ENCODE measurements at places on chromosomes 2 and 18.
A peak's percentile ranks its signal among the peaks of the same experiment; 100 is the strongest.

DNA sequence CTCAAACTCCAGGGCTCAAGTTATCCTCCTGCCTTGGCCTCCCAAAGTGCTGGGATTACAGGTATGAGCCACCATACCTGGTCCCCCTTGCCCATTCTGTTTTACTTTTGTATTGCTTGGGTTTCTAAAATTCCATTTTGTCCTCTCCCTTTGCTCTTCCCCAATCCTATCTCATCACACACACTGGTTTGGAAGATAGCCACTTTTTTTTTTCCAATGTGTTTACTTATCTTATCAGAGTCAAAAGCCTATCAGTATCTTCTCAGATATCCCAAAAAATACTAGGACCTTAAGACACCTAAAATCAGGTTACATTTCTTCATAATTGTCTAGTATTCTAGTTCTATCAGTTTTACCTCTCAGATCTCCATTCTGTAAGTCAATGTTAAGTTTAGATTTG, 56.1 kb downstream of the MSH2 start:
- DNase-seq, result no peak

- no peak for DNase-seq
Measured at GRCh38 chr18:48767090-48767690, 183.6 kb downstream of the SMAD7 start.

- DNase-seq, result no peak
Measured at GRCh38 chr2:9652898-9653479, 22.2 kb upstream of the YWHAQ start.

- DNase-seq, result no peak
Measured at GRCh38 chr2:95231723-95232122, 24.4 kb downstream of the ZNF892 start.

- DNase-seq, result no peak
Measured at GRCh38 chr2:206408323-206409320, 34.7 kb upstream of the ADAM23 start.

DNA sequence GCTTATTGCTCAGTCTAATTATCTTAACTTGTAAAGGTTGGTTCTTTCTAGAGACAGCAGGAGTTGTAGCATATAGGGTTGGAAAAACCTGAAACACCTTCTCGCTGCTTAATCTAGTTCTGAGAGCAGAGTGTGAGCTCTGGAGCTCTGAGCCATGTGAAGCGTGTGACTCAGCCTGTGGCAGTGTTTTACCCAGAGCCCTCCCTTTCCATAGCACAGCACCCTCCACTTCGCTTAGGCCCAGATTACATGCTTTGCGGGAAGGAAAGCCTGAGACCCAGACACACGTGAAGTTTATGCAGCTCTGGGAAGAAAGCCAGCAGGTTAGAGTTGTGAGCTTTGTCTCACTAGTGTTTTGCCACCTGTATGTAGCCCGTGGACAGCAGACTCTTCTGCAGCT, 74.5 kb downstream of the INPP4A start:
- DNase-seq, result no peak

DNA sequence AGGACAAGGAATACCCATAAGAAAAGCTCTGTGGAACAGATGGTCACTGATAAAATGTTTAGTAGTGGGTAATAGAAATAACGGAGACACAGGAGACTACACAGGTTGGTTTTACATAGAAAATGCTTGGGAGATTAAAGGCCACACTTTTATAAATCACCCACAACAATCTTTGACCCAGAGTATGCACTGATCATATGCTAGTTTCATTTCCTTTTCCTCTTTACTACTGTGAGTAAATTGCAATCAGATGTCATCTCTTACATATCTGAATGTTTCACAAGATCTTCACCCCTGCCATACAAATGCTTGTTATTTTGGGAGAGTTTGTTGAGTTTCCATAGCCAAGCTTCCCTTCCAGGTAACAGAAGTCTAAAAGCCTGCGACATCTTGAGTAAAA, 978.4 kb upstream of the KLHL29 start:
- no peak for DNase-seq

- no peak for DNase-seq
Measured at GRCh38 chr2:39306626-39307025, 62.9 kb upstream of the CDKL4 start.

GRCh38 chr2:223180463-223180862, 128.5 kb downstream of the KCNE4 start:
- DNase-seq, result no peak

- DNase-seq, result no peak
Measured at GRCh38 chr2:235433860-235434259, 60.0 kb upstream of the AGAP1 start.

GRCh38 chr2:134405611-134406081, 151.8 kb downstream of the MGAT5 start:
- DNase-seq, result no peak

DNA sequence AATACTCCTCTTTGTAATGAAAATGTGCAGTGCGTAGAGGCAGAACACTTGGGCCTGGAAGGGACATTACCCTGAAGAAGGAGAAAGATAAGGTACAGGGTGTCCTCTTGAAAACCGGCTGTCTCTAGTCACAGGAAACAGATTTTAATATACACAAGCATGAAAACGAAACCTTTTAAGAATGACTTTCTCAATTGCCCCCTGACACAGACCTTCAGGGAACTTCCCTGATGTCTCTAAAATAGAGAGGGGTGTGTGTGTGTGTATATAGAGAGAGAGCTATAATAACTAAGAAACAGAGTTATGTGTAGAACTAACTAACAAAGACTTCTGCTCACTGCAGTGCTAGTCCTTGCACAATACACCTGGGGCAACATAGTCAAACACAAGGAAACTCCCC, 780.0 kb downstream of the CNTNAP5 start:
- no peak for DNase-seq

DNA sequence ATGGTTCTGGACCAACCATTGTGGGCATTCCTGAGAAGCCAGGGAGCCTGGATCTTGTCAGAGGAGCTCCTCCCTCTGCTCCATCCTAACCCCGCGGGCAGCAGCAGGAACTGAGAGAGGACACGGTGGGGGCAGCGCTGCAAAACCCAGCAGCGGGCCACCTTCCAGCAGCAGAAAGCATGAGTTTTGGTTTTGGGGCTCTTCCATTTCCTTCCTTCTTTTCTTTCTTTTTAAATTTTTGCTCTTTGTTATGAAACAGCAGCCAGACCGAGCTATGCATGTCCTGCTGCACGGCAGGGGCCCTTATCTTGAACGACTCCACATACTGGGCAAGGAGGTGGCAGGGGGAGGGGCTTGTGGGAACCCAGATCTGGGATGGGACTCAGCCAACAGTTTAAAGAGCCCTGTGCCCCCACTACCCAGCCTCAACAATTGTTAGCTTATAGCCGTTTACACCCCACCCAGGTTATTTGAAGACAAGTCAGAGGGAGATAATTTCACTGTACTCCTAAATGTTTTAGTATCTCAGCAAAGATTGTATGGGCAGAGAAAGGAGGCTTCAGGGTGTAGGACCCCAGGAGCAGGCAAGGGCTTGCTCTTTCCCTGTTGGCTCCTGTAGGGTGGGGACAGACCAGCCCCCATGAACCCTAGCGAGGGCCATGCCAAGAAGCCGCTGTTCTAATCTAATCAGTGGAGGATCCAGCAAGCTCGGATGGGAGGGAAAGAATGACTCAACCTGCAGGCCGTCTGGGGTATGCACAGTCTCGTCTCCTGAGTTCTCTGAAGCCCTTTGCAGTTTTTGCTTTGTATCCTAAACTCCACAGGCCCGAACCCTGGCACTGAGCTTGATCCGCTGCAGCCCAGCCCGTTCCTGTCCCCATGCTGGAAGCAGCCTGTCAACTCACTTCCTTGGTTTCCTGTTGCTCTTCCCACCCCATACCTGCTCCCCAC, 75.3 kb downstream of the LRRFIP1 start:
- peak; percentile 73 for DNase-seq

DNA sequence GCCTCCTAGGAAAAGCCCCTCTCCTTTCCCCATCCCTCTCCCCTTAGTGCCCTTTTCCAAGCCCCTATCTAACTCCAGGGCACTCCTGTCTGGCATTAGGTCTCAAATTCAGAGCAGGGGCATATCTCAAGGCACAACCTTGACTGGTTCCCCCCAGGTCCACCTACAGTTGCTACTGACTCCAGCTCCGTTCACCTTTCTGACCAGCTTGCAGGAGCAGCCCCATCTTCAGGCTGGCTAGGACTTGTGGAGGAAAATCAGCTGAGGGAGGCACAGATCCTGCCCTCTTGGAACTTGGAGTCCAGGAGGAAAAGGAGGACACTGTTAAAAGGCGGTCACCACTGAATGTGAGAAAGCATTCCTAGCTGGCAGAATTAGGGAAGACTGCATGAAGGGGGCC, 152.4 kb downstream of the ZFP36L2 start:
- DNase-seq, result no peak

DNA sequence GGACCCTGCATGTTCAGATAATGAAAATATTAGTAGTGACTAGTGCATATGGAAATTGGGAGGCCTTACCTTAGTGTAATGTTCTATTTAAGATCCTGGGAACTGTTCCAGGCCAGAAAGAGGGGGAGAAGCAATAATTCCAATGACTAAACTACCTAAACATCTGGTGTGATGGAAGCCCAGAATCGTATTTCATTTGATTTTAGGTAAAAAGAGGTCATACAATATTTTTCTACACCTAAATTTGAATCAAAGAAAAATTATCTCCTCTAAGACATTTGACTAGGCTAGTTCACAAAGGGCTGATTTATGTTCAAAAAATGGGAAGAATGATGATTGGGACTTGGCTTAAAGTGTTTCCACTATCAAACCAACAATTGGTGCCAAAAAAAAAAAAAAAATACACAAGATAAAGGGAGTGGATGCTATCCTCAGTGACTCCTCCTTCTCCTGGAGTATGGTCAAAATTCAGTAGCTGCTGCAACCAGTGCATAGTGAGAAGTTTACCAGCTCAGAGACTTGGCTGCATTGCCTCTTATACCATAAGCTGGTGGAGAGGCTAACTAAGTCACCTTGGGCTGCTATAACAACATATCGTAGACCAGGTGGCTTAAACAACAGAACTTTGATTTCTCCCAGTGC, 1038.3 kb upstream of the ACVR2A start:
- DNase-seq, result no peak

DNA sequence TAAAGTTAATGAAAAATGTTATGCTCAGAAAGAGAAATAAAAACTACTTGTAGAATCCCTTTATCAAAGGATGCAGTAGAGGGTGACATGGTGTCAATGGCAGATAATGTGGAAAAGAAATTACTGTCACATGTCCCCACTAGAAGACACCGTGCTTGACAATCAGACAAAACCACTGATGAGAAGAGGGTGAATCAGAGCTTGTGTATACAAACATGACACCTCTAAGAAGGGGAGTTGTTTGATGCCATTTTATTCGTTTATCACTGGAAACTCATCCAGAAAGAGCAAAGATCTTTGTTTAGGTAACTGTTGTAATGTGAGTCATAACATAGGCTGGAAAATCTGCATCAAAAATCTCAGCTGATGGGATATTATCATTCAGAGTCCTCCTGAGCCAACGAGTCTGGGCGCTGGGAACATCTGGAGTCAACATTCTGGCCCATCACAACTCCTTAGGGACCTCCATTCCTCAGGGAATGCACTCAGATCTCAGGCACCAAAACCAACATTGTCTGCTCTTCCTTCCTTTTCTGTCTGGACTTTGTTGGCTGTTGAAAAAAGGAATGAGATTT, 49.5 kb upstream of the RAB12 start:
- DNase-seq, result no peak

- DNase-seq, result no peak
Measured at GRCh38 chr2:204664708-204665121, 119.4 kb downstream of the PARD3B start.

DNA sequence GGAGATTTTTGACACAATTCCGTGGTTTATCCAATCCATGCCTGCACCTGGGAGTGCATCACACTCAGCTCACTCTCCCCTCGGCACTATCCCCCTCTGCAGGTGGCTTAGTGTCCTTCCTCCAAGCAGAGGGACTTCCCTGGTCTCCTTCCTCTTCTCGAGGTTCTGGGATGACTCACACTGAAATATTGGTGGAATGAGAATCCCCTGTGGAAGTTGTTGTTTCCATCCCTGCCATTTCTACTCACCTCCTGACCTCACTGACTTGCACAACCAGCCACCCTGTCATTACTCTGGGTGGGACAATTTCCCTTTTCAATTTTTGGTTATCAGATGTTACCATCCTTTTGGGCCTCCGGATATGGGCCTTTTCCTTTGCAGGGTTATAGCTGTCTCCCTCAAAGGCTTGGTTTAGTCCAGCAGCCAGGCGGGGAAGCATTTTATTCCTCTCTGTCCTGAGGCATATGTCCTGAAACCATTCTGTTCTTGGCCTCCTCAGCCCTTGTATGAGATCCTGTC, 59.9 kb downstream of the PTPRM start:
- DNase-seq, result no peak

DNA sequence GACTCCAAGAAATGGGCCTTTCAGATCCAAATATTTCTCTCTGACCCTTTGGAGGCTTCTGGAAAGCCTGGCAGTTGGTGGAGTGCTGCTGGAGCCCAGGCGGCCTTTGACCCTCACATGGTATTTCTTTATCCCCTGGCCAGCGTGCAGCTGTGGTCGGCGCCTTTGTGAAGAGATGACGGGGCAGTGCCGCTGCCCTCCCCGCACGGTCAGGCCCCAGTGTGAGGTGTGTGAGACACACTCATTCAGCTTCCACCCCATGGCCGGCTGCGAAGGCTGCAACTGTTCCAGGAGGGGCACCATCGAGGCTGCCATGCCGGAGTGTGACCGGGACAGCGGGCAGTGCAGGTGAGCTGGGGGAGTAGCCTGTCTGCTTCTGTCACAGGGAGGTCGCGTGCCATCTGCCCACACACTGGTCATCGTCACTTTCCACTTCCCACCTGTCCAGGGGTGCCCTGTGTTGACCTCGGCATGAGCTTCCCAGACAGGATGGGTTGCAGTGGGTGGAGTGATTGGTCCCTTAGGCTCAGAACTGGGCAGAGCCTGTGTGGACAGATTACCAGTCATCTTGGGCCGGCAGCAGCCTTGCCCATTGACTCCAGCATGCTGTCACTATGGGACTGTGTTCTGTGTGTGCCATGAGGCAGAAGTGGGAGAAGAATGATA, 158.2 kb downstream of the LAMA3 start:
- DNase-seq, result no peak

GRCh38 chr2:134401081-134401497, 147.2 kb downstream of the MGAT5 start:
- DNase-seq, result no peak
